Parietal lobe (tissue), 2 donors: ENCODE measurements at places on chromosomes 16 and 17. TPM values are rescaled to one million over a fixed set of nuclear protein-coding genes. Genes with fewer than 3 reads are reported as not detected.

Gene ST6GALNAC2
- total RNA-seq: not detected

Gene FBXO39
- not detected for total RNA-seq

Gene DNAH17
- total RNA-seq: 0.31 TPM

Gene B9D1
- total RNA-seq: 15.3 TPM

Gene ZFHX3
- total RNA-seq: 7.2 TPM

Gene IL34
- 2.8 TPM for total RNA-seq

Gene STAC2
- total RNA-seq: 0.94 TPM

Gene SLC16A11
- total RNA-seq: not detected

Gene GNGT2
- not detected for total RNA-seq

Gene CACNG1
- 0.63 TPM for total RNA-seq

Gene ASPHD1
- total RNA-seq: 13.1 TPM

Gene SLC9A5
- 0.94 TPM for total RNA-seq

Gene SKAP1
- 0.31 TPM for total RNA-seq

Gene CD19
- total RNA-seq: 0.94 TPM

Gene SLFN12L
- total RNA-seq: not detected

Gene TEKT3
- total RNA-seq: 1.3 TPM

Gene SEPTIN1
- 0.94 TPM for total RNA-seq

Gene RAB26
- 4.4 TPM for total RNA-seq

Gene CSH1
- total RNA-seq: not detected

Gene KRTAP9-2
- total RNA-seq: not detected

Gene SCGB1C2
- total RNA-seq: not detected

Gene PRSS8
- total RNA-seq: not detected

Gene KCNH6
- total RNA-seq: not detected

Gene SYT17
- total RNA-seq: 16.9 TPM

Gene CLEC16A
- 38.5 TPM for total RNA-seq

Gene MLX
- total RNA-seq: 35.7 TPM

Gene CHST4
- not detected for total RNA-seq

Gene KRTAP3-1
- not detected for total RNA-seq

Gene ELMO3
- total RNA-seq: 0.94 TPM

Gene HEATR3
- total RNA-seq: 33.8 TPM

Gene CD300LF
- total RNA-seq: not detected

Gene MBTPS1
- total RNA-seq: 138 TPM

Gene PTGES3L
- total RNA-seq: 2.5 TPM

Gene TMEM97
- 25.7 TPM for total RNA-seq

Gene PPP1R9B
- total RNA-seq: 58.8 TPM

Gene ANKS4B
- not detected for total RNA-seq
